Fibroblast of the aortic adventitia (primary cell): ENCODE measurements at places on chromosomes 3 and 15.

GRCh38 chr15:76501726-76502125, 165.2 kb downstream of the ISL2 start:
- DNase-seq = peak; percentile 1

- no peak for DNase-seq
Measured at GRCh38 chr3:53267766-53268165, 11.9 kb upstream of the TKT start.

DNA sequence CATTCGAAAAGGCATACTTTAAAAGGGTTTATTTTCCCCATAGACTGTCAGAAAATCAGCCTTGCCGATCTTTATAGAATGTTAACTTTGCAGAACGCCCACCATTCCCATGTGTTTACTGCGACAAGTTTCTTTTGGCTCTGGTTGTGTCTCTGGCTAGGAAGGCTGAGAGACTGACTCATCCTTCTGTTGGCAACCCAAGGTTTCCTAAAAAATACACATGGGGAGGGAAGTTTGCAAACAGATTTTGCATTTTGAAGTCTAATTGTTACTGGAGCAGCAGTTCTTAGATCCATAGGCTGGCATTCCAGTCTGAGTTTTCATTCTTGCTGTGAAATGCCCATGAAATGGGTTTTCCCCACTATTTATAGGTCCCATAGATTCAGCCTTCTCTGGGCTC, 37.9 kb upstream of the MINAR1 start:
- DNase-seq = peak; percentile 77

GRCh38 chr3:1103525-1103924, 10.7 kb downstream of the CNTN6 start:
- peak; percentile 14 for DNase-seq
